Activated naive CD8-positive, alpha-beta T cell treated with anti-CD3 and anti-CD28 coated beads, Interleukin-2, amount 50 U/mL, for 24 hours (primary cell): ENCODE measurements at places on chromosomes 11 and 22.

DNA sequence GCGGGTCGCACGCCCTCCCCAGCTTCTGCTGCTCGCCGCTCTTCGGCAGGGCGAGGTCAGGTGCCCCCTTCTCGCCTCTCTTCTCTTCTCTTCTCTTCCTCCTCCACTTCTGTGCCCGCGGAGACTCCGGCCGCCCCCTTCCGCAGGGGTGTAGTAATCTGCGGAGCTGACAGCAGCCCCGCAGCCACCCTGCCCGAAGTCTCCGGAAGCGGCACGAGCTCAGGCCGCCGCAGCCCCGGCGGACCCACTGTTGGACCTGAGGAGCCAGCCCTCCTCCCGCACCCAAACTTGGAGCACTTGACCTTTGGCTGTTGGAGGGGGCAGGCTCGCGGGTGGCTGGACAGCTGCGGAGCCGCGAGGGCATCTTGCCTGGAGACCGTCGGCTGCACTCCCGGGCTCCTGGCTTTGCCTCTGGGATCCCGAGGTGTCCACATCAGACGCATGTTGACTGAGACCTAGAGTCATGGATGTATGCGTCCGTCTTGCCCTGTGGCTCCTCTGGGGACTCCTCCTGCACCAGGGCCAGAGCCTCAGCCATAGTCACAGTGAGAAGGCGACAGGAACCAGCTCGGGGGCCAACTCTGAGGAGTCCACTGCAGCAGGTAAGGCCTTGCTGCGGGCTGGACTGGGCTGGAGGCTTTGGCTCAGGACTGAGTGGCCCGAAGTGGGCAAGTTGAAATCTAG, 486 bp downstream of the STIM1 start:
- H3K4me1 ChIP-seq: peaks cover 68% of the 10 kb centered on the region
- peak overlapping the region; percentile 94 for H3K27ac ChIP-seq
- no peaks in the 10 kb centered on the region for H3K27me3 ChIP-seq
- H3K36me3 ChIP-seq: peaks cover 7% of the 10 kb centered on the region
- H3K4me3 ChIP-seq: peak overlapping the region; percentile 93
- peak; percentile 64 for DNase-seq

DNA sequence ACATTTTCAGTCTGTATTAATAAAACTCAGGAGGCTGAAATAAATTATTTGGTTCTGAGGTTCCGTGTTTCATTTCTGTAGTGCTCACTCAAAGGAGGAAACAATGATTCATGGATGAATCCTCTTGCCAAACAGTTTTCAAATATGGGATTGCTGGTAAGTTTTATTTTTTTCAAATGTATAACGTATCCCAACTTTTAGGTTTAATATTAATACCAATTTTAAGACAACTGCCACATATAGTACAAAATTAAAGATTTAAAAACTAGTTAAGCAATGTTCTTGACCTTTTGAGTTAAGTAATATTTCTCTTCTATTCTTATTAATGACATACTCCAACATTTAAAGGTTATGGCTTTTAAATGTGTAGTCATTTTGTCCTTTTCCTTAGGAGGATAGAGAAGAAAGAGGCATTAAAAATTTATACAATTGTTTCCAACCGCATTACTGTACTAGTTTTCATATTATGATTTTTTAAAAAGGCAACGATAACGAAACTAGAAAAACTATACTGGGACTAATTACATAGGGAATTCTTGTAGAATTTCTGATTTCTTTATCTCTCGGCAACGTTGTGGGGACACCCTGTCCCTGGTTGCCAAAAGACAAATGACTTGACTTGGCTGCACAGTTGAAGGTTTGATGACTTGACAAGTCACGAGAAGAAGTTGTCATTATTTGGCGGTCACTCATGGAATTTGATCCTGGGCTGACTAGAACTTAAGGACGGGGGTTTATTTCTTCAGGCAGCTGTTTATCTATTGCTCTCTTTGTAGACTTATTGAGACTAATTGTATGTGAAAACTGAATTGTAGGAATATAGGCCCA, 69.1 kb upstream of the ADSL start:
- peaks cover 29% of the 10 kb centered on the region for H3K36me3 ChIP-seq
- peaks cover 47% of the 10 kb centered on the region for H3K4me1 ChIP-seq
- H3K4me3 ChIP-seq: peak overlapping the region; percentile 83
- no peaks in the 10 kb centered on the region for H3K27me3 ChIP-seq
- H3K27ac ChIP-seq: peak overlapping the region; percentile 99

GRCh38 chr11:64720640-64721358, 2.2 kb downstream of the NRXN2 start:
- H3K4me1 ChIP-seq: peaks cover 17% of the 10 kb centered on the region
- H3K4me3 ChIP-seq: no peak overlapping the region
- DNase-seq: no peak

- H3K27ac ChIP-seq: no peak overlapping the region
- H3K36me3 ChIP-seq: peaks cover 20% of the 10 kb centered on the region
- DNase-seq: no peak
- H3K4me3 ChIP-seq: no peak overlapping the region
- H3K4me1 ChIP-seq: peaks cover 3% of the 10 kb centered on the region
Observed at GRCh38 chr11:130891326-130891725, 25.0 kb downstream of the SNX19 start.

DNA sequence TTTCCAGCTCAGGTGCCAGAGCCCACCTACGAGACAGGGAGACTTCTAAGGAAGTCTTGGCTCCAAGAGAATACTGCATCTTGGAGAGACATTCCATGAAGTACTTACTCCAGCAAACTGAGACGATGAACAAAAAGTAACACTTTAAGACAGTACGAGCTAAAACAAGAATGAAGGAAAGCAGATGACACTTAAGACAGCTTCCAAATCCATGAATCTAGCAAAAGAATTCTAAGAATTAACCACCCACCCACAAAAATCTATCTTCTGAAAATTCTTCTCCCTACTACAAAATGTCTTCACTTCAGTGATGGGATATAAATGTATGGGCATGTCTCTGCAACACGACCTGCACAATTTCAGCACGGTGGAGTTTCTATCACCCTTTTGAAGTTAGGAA, 132.9 kb downstream of the C11orf58 start:
- H3K36me3 ChIP-seq: peaks cover 2% of the 10 kb centered on the region
- no peak overlapping the region for H3K27ac ChIP-seq
- peaks cover 7% of the 10 kb centered on the region for H3K4me1 ChIP-seq
- peaks cover 3% of the 10 kb centered on the region for H3K27me3 ChIP-seq

DNA sequence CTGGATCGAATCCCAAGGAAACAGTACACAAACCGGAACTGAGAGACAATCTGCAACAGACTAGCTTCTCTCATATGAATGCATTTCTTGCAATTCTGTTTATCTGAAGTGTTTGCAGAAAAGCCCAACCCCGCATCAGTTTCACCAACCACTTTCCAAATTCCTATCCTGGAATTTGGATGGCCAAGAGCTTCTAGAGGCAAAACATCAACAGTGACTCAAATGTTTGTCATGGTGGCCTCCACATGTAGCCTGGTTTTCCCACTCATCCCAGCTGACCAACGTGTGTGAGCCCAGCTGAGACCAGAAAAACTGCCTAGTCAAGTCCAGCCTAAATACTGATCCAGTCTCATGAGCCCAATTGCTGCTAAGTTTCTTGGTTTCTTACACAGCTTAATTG, 8.3 kb upstream of the MIEF1 start:
- H3K4me3 ChIP-seq: no peak overlapping the region
- H3K27ac ChIP-seq: no peak overlapping the region
- no peaks in the 10 kb centered on the region for H3K27me3 ChIP-seq
- H3K36me3 ChIP-seq: no peaks in the 10 kb centered on the region
- peaks cover 18% of the 10 kb centered on the region for H3K4me1 ChIP-seq

GRCh38 chr22:36349726-36350125, 38.0 kb downstream of the MYH9 start:
- DNase-seq: no peak
- H3K27ac ChIP-seq: peak overlapping the region; percentile 65
- H3K36me3 ChIP-seq: peaks cover 39% of the 10 kb centered on the region
- peaks cover 91% of the 10 kb centered on the region for H3K4me1 ChIP-seq

DNA sequence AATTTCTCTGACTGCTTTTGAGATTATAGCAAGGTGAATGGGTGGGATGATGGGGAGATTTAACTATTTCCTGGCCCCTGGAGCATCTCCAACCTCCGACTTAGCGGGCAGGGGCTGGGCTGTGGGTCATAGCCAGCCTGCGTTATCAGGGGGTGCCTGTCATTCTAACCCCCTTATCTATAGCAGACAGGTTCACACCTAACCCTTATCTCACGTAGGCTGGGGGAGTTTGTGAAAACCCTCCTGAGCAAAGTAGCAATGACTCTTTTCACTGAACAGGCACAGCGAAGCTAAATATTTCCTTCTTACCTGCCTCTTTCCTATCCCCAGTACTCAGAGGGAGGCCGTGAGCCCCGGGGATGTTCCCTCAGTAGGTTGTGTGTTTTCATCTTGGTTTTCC, 511.4 kb upstream of the B3GAT1 start:
- no peaks in the 10 kb centered on the region for H3K36me3 ChIP-seq
- peaks cover 19% of the 10 kb centered on the region for H3K27me3 ChIP-seq
- no peaks in the 10 kb centered on the region for H3K4me1 ChIP-seq
- H3K27ac ChIP-seq: no peak overlapping the region
- H3K4me3 ChIP-seq: no peak overlapping the region

GRCh38 chr11:133698654-133699053, 146.7 kb downstream of the SPATA19 start:
- H3K36me3 ChIP-seq: no peaks in the 10 kb centered on the region
- H3K27me3 ChIP-seq: peaks cover 2% of the 10 kb centered on the region
- no peaks in the 10 kb centered on the region for H3K4me1 ChIP-seq

DNA sequence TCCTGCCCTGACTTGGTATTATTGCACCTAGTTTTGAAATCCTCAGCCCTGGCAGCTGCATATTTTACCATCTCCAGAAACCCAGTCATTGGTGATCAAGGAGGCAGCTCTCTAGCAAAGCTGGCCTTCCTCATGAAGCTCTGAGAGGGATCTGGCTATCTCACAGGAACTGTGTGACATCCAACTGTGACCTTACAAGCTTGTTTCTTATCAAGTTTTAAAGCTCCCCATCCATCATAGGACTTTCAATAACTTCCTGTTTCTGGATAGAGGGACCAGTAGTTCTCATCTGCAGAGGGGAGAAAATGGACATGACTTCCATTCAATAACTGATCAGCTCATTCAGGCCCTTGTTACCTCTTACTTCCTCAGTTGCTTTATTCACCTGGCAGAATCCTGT, 18.2 kb downstream of the CALCA start:
- no peaks in the 10 kb centered on the region for H3K4me1 ChIP-seq
- H3K27ac ChIP-seq: no peak overlapping the region
- H3K27me3 ChIP-seq: no peaks in the 10 kb centered on the region
- H3K36me3 ChIP-seq: no peaks in the 10 kb centered on the region
- DNase-seq: no peak
- H3K4me3 ChIP-seq: no peak overlapping the region

GRCh38 chr11:121129362-121130340, 28.6 kb downstream of the TECTA start:
- H3K27me3 ChIP-seq: no peaks in the 10 kb centered on the region
- no peaks in the 10 kb centered on the region for H3K36me3 ChIP-seq
- DNase-seq: no peak
- no peak overlapping the region for H3K4me3 ChIP-seq
- no peak overlapping the region for H3K27ac ChIP-seq

DNA sequence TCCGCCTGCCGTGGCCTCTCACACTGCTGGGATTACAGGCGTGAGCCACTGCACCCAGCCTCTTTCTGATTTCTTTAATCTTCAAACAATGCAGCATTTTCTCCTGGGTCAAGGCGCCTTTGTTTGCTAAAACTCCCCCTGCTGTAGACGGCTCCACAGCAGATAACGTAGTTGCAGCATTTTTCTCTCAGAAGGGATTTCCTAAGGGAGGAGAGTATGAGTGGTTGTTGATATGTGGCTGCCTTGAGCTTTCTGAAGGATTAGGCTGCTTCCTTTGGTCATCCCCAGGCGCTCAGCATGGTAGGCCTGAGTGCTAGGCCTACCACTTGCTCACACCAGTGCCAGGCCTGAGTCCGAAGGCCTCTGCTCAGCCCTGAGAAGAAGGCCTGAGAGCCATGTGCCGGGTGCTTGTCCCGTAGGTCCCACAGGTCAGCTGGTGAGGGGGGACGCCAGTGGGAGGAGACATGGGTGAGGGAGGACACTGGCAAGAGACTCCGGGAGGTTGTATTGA, 18.1 kb downstream of the SMARCB1 start:
- peak overlapping the region; percentile 22 for H3K27ac ChIP-seq
- no peaks in the 10 kb centered on the region for H3K27me3 ChIP-seq
- no peak for DNase-seq
- no peak overlapping the region for H3K4me3 ChIP-seq

- peaks cover 31% of the 10 kb centered on the region for H3K4me1 ChIP-seq
- no peak overlapping the region for H3K4me3 ChIP-seq
- H3K27ac ChIP-seq: no peak overlapping the region
- DNase-seq: no peak
Observed at GRCh38 chr22:46931881-46932280, 169.4 kb downstream of the TBC1D22A start.

- no peak for DNase-seq
- no peaks in the 10 kb centered on the region for H3K27me3 ChIP-seq
- peaks cover 8% of the 10 kb centered on the region for H3K36me3 ChIP-seq
- H3K4me3 ChIP-seq: no peak overlapping the region
- H3K4me1 ChIP-seq: peaks cover 49% of the 10 kb centered on the region
Observed at GRCh38 chr22:28819253-28820096, 19.1 kb upstream of the XBP1 start.

GRCh38 chr11:13216019-13216710, 61.4 kb upstream of the BMAL1 start:
- H3K36me3 ChIP-seq: no peaks in the 10 kb centered on the region
- H3K27ac ChIP-seq: no peak overlapping the region
- no peak overlapping the region for H3K4me3 ChIP-seq
- DNase-seq: peak; percentile 48

- DNase-seq: no peak
- H3K27me3 ChIP-seq: no peaks in the 10 kb centered on the region
- H3K4me1 ChIP-seq: peaks cover 46% of the 10 kb centered on the region
- H3K27ac ChIP-seq: peak overlapping the region; percentile 55
- H3K36me3 ChIP-seq: peaks cover 20% of the 10 kb centered on the region
- H3K4me3 ChIP-seq: no peak overlapping the region
Observed at GRCh38 chr22:42970029-42970428, 44.9 kb downstream of the PACSIN2 start.

GRCh38 chr11:70333261-70333660, 62.8 kb downstream of the PPFIA1 start:
- no peak overlapping the region for H3K27ac ChIP-seq
- peaks cover 57% of the 10 kb centered on the region for H3K36me3 ChIP-seq
- no peaks in the 10 kb centered on the region for H3K27me3 ChIP-seq
- H3K4me3 ChIP-seq: no peak overlapping the region
- DNase-seq: no peak

DNA sequence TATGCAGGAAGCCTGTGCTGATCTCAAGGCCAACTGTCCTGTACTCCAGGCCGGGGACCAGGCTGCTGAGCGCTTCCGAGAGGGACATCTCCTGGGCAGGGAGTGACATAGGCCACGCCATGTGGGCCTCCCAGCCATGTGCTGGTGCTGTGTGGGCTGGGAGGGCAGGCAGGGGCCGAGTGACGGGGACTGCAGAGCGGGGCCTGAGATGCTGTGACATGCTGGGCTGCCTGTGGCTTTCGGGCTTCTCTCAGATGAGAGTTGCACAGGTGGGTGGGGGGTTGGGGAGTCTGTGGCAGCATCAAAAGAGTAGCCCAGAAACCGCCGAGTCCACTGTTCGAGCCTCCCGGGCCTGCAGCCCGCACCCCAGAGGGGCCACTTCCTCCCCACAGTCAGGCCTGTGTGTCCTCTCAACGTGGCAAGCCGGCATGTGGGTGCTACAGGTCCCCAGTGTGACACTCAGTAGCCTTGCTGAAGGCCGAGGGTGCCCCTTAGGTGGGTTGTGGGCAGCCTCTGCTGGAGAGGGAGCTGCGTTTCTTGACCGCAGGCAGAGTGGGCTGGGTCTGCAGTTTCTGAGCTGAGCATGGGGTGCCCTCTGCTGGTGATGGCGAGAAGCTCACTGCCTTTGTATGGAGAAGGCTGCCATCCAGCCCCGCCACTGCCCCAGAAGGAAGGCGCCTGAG, 101.2 kb downstream of the BCR start:
- DNase-seq: peak; percentile 86
- no peaks in the 10 kb centered on the region for H3K27me3 ChIP-seq
- H3K4me1 ChIP-seq: peaks cover 40% of the 10 kb centered on the region
- H3K27ac ChIP-seq: no peak overlapping the region
- no peaks in the 10 kb centered on the region for H3K36me3 ChIP-seq
- no peak overlapping the region for H3K4me3 ChIP-seq
